ENCODE measurements at places on chromosomes 1 and 21.

- H3K27ac ChIP-seq: no peak overlapping the region
- DNase-seq: peak; percentile 6
- no peaks in the 10 kb centered on the region for H3K4me1 ChIP-seq
- H3K4me3 ChIP-seq: no peak overlapping the region
These were observed 346.7 kb upstream of the ADGRL4 start for GRCh38 chr1:79353224-79353623.

DNA sequence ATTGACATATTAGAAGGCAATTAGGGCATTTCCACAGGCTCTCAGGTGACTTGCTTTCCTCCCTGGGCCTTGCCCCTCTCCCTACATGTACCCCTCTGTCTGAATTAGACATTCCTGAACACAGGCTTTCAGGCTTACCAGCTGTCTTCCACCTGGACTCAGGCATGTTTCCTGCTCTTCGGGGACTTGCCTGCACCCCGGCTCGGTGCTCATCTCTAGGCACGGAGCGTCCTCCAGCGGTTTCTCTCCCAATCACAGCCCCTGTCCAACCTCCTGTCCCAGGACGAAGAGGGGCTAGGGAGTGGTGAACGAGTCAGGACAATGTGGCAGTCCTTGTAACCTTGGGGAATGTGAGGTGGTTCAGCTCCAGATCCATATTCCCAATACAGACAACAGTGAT lies 4.2 kb downstream of the PROK1 start:
- no peak overlapping the region for H3K4me3 ChIP-seq
- no peaks in the 10 kb centered on the region for H3K27me3 ChIP-seq
- no peaks in the 10 kb centered on the region for H3K4me1 ChIP-seq
- H3K27ac ChIP-seq: no peak overlapping the region
- no peak for DNase-seq

- no peak overlapping the region for H3K4me3 ChIP-seq
- no peaks in the 10 kb centered on the region for H3K27me3 ChIP-seq
- H3K36me3 ChIP-seq: peaks cover 96% of the 10 kb centered on the region
- H3K27ac ChIP-seq: peak overlapping the region; percentile 65
These were observed 15.1 kb downstream of the PRMT2 start for GRCh38 chr21:46650476-46651098.

DNA sequence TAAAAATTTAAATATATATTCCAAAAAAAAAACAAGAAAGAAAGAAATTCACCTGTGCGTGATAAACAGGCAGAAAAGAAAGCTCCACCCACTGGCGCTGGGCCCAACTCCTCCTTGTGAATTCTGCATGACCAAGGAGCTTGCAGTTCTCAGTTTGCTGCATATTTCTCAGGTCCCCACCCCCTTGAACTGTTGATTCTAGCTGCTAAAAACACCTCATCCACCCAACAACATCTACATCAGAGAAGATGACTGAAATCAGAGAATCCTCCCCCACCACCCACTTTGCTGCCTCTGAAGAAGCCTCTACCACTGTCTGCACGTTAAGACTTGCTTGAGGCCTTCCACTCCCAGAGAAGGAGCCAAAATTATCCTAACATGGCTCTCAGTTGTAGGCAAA lies 104.8 kb downstream of the RGS2 start:
- H3K27ac ChIP-seq: no peak overlapping the region
- H3K27me3 ChIP-seq: no peaks in the 10 kb centered on the region
- DNase-seq: peak; percentile 19
- peaks cover 3% of the 10 kb centered on the region for H3K4me1 ChIP-seq

- no peak within 1 kb of the TSS for H3K27ac ChIP-seq
- no peaks in the 10 kb centered on the region for H3K27me3 ChIP-seq
- H3K4me3 ChIP-seq: no peak within 1 kb of the TSS
- no peak for DNase-seq
- no peaks in the 10 kb centered on the region for H3K36me3 ChIP-seq
These were observed at the start of gene CRB1 for GRCh38 chr1:197268012-197268411. CRB1 (plus strand) TSS chr1:197268252; CDS start chr1:197268413, 161 bp downstream.

DNA sequence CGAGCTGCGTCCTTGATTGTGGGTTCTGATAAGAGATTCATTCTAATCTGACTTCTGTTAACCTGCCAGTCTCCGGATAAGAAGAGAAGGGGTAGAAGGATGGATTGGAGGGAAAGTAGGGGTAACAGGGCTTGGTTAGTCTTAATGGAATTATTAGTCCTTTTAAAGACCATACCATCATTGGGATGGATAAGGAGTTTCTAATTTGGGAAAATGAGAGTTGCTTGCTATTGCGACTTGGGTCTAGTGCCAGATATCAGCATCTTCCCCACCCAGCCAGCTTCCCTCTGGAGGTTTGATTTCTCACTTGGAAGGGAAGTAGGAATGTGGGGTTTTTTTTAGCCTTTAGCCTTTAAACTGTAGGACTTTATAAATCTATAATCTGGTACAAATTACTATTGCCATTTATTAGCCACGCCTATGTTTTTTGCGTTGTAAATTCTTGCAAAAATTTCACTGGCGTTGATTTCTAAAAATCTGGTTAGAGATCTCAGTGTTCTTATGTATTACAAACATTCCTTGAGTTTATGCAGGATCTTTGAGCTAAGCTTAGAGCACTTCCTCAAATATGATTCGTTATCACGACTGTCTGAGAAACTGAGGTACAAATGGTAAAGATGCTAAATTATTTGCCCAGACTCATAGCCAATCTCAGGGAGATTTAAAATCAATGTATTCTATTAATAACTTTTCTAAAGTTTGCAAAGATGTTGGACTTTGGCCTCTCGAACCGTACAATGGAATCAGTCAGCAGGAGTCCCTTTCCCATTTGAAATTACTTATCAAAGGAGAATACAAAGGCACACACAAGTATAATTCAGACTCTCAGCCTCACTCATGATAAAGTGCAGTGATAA lies 1.3 kb downstream of the FAM20B start:
- peaks cover 56% of the 10 kb centered on the region for H3K4me1 ChIP-seq
- peak overlapping the region; percentile 87 for H3K27ac ChIP-seq
- no peaks in the 10 kb centered on the region for H3K27me3 ChIP-seq
- peak overlapping the region; percentile 87 for H3K4me3 ChIP-seq
- DNase-seq: no peak

GRCh38 chr1:27658951-27659496 lies 13.0 kb downstream of the IFI6 start:
- peak; percentile 66 for DNase-seq
- H3K4me3 ChIP-seq: peak overlapping the region; percentile 81
- peaks cover 2% of the 10 kb centered on the region for H3K36me3 ChIP-seq
- H3K27ac ChIP-seq: peak overlapping the region; percentile 88
